ENCODE measurements at places on chromosomes 12 and 14.
A peak's percentile ranks its signal among the peaks of the same experiment; 100 is the strongest.

DNA sequence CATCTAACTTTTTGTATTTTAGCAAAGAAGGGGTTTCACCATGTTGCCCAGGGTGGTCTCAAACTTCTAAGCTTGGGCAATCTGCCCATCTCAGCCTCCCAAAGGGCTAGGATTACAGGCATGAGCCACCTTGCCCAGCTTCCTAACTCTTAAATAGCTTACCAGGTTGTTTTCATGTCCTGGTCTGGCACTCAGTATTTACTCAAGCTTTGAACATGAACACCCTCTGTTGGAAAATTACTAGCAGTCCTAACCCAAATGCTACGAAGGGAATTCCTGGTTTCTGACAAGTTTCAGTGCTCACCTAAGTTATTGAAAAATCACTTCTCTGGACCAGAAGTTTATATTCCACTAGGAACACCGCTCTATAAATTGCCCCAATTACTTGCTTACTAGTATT, 32.5 kb upstream of the GCH1 start:
- DNase-seq: no peak

DNA sequence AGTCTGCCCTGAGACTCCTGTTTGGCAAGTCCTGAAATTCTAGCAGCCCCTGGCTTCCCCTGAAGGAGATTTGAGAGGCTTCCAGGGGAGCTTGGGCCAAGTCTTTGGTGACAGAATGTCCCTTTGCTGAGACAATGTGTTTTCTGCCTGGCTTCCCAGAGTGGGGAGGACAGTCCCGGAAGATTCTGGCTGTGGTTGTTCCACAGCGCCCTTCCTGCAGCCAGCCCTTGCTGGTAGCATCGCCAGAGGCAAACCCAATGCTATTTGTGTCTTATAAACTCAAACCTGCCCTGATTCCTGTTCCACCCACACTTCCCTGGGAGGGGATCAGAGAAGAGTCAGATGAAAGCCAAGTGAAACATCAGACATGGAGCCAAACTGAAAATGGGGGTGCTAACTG, 56.4 kb upstream of the OAS1 start:
- no peak for DNase-seq

DNA sequence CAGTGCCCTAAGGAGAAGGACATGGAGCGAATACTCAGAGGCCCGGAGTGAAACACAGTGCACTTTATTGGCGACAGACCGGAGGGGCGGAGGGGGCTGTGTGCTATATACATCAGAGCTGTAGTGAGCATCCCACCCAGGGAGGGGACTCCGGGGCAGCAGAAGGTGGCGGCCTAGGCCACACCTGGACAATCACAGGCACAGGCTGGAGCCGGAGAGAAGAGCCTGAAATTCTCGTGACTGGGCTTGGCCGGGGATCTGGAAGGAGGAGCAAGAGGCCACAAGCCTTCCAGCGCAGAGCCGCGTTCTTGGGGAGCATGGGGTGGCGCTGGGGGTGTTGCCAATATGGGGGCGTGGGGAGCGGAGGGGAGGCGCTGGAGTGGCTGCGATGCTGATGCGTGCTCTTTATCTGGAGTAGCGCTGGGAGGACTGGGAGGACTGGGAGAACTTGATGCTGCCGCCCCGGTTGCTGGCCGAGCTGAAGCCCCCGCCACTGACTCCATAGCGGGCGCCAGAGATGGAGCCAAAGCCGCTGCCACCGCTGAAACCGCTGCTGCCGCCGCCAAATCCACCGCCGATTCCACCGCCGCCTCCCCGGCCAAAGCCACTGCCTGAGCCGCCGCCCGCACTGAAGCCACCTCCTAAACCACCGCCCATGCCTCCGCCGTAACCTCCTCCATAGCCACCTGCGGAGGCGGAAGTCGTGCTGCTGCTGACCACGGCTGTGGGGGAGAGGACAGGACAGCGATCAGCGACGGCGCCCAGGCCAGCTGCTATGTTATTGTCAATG, 6.1 kb downstream of the KRT3 start:
- DNase-seq: no peak

GRCh38 chr12:124586756-124587155, 19.3 kb upstream of the NCOR2 start:
- DNase-seq: no peak

- DNase-seq: peak; percentile 42
These were observed 469.5 kb downstream of the VRK1 start for GRCh38 chr14:97266653-97267052.

- DNase-seq: no peak
These were observed 27.9 kb downstream of the IRF2BPL start for GRCh38 chr14:77000340-77001270.

GRCh38 chr12:54360717-54361456, 3.4 kb downstream of the GPR84 start:
- DNase-seq: peak; percentile 46

DNA sequence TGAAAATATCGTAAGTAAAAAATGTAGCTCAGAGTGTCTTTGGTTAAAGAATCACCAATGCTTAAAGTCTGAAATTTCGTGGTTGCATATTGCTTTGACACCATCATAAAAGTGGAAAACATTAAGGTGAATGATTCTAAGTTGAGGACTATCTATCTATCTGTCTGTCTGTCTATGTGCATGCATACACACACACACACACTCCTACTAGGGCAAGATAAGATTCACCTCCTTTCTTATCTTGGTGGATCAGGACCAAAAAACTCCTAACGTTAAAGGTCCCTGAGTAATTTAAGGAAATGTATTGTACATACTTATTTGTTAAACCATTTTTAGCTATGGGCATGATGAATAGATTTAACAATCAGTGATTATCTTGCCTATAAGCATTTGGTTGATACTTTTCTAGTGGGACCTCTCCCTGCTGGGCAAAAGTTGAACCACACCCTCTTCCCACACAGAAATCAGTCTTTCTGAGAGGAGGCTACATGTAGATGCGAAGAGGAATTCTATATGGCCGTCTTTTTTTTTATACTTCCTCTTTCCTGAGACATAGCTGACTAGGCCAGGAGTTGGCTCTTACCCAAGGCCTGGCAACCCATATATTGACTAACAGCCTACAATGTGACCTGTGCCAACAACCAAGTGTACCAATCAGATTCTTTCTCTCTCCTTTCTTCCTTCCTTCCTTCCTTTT, 19.3 kb upstream of the LLPH start:
- DNase-seq: no peak

DNA sequence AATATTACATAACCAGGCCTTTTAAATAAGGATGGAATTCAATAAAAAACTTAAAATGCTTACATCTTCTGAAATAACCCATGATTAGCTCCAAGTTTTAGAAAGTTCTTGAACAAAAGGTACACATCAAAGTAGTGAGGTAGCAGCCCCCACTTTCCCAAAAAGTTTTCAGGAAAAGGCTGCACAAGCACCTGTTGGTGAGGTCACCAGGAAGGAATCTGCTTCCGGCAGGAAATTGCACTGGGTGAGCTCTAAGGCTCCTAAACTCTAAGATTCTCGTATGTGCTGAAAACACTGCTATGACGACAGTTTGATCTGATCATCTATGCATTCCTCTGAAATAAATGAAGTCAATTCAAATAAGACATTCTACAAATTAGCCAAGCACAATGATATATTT, 34.3 kb upstream of the TTC7B start:
- peak; percentile 76 for DNase-seq

DNA sequence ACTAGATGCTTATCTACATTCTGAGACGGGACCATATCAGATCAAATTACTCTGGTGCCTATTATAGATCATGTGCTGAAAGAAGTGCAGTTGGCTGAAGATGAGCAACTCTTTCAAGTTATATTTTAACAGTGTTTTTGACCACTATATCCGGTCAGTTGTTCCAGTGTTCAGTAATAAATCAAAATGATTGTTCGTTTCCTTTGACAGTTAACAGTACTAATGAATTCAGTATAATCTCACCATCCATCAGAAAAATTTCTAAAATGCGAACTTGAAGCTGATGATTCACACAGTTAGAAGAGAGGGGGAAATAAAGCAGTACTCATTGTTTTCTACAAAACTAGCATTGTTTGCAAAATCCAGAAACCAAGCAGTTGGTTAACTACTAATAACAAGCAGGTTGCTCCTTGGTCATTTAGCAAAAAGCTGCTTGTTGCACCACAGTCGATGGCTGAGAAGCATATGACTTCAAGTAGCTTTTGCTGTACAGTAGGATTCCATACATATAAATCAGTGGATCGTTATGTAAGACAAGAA, 2.3 kb downstream of the RPS6KA5 start:
- DNase-seq: no peak

DNA sequence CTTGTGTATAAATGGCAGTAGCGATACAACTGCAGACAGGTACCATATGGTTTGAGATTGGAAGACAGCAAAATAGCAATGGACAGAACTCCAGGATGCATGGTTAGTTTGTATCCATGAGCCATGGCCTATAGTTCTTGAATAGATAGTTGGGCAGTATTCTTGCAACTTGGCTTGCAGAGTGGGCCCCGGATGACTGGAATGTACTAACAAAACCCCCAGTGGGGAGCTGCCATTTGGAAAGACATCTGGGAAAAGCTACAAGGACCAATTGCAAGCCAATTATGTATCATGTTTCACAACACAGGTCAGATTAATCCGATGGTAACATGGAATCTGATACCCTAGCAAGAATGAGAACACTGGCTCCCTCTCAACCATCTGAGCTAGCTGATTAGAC, 279.6 kb downstream of the RERGL start:
- DNase-seq: no peak

DNA sequence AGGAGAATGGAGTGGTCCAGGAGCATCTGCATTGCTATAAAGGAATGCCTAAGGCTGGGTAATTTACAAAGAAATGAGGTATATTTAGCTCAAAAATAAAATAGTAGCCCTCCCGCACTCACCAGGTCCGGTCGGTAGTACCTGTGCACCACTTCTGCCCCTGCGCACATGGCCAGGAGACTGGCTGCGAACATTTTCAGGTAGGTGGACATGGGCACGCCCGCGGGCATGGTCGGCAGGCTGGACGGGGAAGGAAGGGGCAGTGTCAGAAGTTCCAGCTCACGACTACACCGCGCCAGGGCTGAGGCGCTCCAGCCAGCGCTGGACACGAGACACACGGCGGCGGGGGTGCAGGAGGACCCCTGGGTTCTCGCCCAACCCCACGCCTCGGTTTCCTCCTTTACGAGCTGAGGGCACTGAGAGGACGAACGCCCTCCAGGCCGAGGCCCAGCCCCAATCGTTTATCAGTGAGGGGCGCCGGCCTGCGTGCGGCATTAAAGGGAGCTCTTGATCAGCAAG, 9.1 kb upstream of the TDG start:
- DNase-seq: peak; percentile 36

DNA sequence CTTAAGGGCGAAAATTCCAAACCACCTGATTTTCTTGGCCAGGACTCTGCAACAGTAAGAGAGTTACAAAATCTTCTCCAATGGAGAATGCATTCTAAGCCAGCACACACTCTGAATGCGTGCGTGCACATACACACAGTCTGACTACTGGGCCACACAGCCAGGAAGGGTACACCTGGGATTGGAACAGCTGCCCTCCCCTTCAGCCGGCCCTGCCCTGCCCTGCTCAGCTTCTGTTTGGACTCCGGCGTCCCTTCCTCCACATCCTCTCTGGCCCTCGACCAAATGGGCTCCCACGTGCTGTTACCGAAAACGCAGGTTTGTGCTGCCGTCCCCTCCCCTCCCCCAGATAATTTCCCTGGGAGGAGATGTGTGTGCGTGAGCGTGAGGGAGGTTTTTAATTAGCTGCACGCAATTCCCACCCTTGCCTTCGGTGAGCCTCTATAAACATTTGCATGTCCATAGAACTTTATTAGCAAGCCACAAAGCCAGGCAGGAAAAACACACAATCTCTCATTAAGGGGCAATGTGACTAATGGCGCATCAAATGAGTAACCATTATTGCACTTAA, 43.0 kb downstream of the CCNK start:
- no peak for DNase-seq

GRCh38 chr12:49582850-49583249, 14.9 kb upstream of the MCRS1 start:
- no peak for DNase-seq

DNA sequence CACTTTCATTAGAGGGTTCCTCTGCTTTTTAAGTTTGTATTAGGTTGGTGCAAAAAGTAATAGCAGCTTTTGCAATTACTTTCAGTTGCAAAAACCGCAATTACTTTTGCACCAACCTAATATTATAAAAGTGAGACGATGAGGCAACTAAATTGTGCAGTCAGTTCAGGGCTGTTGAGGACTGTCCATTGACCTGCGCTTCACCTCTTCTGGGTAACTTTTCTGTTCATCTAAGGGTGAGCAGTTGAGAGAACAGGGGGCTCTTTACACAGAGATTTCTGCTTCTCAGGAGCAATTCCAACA, 191.3 kb downstream of the AACS start:
- DNase-seq: no peak

GRCh38 chr14:31038521-31039166, 12.5 kb upstream of the STRN3 start:
- DNase-seq: no peak

DNA sequence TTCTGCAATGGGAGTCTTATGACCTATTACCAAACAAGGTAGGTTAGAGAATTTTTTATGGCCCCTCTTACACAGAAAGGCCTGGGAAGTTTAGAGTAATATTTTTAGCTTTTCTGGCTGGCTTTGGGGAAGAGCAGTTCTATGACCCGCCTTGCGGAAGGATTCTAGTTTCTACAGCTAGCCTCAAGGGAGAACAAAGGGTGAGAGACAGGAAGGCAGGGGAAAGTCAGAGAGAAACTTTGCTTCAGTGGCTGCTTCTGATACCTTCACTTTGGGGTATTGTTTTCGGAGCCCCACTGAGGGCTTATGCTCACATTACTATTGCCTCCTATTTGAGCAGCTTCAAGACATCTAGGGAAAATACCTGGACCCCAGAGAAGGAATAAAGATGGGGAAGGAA, 80.7 kb upstream of the NUDT4 start:
- DNase-seq: no peak

GRCh38 chr14:65214741-65215140, 112.4 kb upstream of the MAX start:
- DNase-seq: no peak

GRCh38 chr12:10613349-10614055, at the start of gene MAGOHB:
Gene MAGOHB (minus strand): TSS chr12:10613609. CDS start chr12:10613532, 77 bp downstream.
- DNase-seq: peak; percentile 90

DNA sequence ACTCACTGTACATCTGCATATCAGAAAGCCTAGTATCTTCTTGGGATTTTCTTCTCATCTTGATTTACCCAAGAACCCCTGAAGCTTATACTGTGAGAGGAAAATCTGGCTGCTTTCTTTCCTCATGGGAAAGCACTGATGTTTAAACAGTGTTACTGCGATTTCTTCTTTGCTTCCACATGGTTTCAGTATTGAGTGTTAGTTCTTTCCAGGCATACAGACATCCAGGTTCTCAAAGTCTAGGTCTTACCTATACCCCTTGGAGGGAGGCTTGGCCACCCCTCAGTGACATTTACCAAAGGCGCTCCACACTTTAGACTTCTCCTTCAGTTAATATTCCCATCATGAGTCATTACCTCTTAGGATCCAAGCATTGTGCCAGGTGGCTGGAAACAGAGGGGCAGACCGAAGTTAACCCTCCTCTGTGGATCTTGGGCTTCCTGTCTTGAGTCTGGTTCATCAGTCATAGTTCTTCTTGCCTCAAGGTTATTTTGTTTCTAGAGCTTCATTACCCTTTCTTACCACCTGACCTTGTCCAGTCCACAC, 79.1 kb downstream of the TMEM117 start:
- no peak for DNase-seq

GRCh38 chr14:99718031-99718810, 34.1 kb downstream of the CYP46A1 start:
- no peak for DNase-seq

All from RWPE1 (cell line).